AG08396 (cell line): ENCODE measurements at places on chromosomes 3 and 15.
A peak's percentile ranks its signal among the peaks of the same experiment; 100 is the strongest.

DNA sequence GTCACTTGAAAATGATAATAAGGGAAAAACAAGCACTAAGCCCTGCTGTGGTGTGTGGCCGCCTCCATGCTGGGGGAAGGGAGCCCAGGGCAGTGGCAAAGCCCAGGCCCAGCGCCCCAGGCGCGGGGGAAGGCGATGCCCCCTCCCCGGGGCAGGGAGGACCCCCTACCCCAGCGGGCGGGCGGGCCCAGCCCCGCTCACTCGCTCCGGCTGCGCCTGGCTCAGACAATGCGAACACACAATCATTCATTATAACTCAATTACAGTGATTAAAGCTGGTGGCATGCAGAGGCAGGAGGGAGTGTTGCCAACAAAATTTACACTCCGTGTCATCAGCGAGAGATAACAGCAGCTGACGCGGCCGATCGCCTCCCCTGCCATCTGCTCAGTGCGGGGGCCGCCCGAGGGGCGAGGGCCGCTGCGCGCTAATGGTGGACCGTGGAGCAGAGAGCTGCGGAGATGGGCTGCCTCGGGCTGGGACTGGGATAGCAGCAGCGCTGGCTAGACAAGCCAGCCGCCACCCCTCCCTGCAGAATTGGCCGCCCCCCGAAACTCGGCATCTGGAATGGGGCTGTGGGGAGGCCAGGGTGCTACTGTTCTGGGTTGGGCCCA is 64.1 kb downstream of the TLE3 start:
- peak; percentile 57 for DNase-seq

- DNase-seq = no peak
Observed at GRCh38 chr15:58378241-58379085, 53.3 kb upstream of the LIPC start.

- DNase-seq = no peak
Observed at GRCh38 chr3:122353893-122354401, 28.9 kb downstream of the CSTA start.

- no peak for DNase-seq
Observed at GRCh38 chr15:37086521-37086920, 13.8 kb downstream of the MEIS2 start.

GRCh38 chr15:95669146-95669922 is 661.2 kb upstream of the NR2F2 start:
- peak; percentile 20 for DNase-seq

- no peak for DNase-seq
Observed at GRCh38 chr3:177221744-177222143, 24.5 kb upstream of the TBL1XR1 start.

GRCh38 chr3:101926594-101927105 is 77.3 kb downstream of the NFKBIZ start:
- DNase-seq = no peak

DNA sequence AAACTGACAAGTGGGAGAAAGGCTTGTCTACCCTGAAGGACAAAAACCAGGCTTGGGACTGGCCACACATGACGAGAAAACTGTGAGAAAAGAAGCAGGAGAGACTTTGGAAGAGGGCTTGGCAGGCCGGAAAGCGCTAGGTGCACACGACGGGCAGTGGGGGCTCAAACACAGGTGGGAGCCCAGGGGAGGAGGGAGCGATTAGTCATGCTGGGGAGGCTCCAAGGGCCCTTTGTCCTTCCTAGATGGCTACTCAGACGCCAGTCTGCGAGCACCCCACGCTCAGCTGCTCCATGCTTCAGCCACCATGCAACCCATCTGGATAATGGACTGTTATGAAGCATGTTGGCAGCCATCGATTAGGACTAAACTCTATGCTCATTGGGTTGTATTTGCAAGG is 17.1 kb downstream of the LIPC start:
- no peak for DNase-seq

- DNase-seq = no peak
Observed at GRCh38 chr3:35338186-35338585, 301.1 kb upstream of the ARPP21 start.

- DNase-seq = no peak
Observed at GRCh38 chr15:35546511-35547381, 781 bp upstream of the DPH6 start.

DNA sequence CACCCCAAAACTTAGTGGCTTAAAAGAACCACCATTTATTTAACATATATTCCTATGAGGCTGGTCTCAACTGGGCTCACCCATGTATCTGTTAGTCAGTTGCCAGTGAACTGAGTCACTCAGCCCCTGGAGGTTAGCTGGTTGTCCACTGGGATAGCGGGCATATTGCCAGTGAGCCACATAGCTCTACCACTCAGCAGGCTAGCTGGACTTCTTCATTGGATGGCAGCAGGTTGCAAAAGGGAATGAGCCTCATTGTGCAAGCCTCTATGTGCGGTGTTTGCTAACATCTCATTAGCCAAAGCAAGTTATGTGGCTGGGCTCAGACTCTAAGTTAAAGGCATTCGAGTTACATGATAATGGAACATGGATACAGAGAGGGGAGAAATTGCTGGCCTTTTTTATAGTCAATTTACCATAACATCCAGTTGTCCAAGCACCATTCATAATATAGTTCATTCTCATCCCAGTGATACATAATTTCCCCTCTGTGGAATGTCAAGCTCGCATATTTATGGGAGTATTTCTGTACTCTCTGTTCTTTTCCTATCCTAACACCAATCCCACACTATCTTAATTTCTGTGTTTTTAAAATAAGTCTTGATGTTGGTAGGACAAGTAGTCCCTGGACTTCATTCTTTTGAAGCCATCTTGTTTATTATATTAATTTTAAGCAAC is 8.7 kb downstream of the BTD start:
- DNase-seq = peak; percentile 64

- no peak for DNase-seq
Observed at GRCh38 chr15:101446518-101447167, 42.9 kb downstream of the PCSK6 start.

DNA sequence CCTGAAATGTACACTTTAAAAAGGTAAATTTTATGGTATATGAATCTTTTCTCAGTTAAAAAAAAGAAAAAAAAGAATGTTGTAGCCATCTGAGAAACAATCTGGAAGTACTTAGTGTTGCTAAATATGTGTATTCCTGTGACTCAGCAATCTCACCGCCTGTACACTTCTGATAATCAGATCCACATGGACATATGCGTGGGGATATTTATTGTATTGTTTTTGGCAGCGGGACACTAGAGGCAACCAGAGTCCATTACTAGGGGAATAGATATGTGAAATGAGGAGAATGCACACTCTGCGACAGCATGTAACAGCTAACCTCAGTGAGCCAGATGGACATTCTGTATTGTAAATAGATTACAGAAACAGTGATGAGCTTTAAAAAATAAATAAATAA is 65.4 kb downstream of the AQP9 start:
- DNase-seq = peak; percentile 82

DNA sequence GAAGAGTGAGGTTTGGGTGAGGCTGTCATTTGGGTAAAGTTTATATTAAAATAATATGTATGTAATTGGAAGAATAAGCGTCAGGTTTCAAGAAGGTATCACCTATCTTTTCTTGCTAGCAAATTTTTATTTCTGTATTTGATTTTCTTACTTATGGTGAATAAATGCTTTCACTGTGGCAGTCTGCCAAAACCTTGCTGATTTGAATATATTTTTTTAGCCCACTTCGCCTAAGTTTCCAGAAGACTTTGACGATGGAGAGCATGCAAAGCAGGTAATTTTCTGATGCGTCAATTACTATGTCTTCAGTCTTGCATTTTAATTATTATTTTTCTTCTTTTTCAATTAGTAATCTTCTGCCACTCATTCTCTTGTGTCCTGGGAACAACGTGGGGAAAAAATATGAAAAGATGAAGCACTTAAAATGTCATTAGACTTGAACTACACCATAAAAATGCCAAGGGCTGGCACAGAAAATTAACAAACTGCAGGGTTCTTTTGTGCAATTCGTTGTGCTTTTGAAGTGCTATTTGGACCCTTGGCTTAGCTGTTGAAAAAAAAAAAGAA is 40.4 kb downstream of the SRP14 start:
- DNase-seq = no peak

DNA sequence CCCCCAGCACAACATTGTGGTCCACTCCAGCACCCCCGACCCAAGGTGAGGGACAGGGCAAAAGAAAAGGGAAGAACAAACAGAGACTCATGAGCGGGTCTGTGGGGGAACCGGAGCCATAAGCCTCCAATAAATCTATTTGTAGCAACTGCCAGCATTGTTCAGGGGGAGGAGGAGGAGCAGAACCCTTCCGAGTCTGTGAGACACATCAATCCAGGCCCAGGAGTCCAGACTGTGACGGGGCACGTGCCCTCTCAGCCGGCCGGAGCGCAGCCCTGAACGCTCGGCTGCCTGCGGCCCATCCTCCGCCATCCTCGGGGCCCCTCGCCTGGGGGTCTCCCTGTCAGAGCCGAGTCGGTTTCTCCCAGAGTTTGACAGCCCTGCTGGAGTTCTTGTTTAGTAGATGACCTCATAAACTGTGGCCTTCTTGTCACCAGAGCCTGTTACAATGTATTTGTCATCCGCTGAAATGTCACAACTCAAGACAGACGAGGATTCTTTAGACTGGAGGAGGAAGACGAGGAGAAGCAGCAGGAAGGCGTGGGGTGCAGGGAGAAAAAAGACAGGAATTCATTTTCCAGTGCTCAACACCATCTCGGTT is 47.9 kb downstream of the TLE3 start:
- no peak for DNase-seq

- no peak for DNase-seq
Observed at GRCh38 chr15:42053914-42054313, 33.1 kb upstream of the PLA2G4E start.

DNA sequence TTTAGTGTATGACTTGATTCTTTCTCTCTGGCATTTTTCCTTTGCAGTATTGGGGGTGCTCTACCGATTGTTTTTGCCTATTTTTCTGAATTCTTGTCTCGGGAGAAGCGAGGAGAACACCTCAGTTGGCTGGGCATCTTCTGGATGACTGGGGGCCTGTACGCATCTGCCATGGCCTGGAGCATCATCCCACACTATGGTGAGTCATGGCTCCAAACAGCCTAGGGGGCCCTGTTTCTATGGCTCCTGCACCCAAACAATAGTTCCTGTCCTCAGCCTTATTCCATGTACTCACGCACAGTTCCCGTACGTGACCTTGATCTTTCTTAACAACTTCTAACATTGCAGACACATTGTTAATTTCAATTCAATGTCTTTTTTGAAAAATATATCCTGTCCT is 152.3 kb downstream of the SV2B start:
- no peak for DNase-seq

DNA sequence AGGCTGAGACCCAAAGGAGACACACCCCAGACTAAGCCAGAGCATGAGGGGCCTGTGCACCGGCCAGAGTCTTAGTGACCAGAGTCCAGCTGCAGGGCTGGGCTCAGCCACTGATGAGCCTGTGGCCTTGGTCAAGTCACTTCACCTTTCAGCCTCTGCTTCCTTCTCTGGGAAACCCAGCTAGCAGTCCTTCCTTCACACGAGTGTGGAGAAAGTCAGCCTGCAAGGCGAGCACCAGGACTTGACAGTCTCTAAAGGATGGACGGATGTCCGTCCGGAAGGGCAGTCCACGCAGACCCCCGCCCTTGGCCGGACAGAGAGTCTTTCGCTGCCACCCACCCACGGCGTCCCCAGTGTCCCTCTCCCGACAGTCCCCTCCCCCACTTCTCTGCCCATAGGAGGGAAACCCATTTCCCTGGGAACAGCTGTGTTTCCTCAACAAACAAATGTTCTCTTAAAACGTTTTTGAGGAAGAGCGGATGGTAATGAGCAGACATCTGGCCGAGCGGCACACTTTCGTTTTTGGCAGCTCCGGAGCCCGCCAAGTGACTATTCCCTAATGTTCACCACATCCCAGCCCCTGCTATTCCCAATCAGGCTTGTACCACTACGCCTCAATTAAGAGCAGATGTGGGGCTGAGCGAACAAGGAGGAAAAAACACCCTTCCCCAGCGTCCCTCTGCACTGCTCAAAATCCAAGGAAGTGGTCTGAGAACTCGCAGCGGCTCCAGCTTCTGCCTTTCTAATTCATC is 129.1 kb upstream of the SMAD3 start:
- DNase-seq = peak; percentile 58

- DNase-seq = no peak
Observed at GRCh38 chr3:146343551-146343950, 92.6 kb upstream of the PLSCR4 start.

DNA sequence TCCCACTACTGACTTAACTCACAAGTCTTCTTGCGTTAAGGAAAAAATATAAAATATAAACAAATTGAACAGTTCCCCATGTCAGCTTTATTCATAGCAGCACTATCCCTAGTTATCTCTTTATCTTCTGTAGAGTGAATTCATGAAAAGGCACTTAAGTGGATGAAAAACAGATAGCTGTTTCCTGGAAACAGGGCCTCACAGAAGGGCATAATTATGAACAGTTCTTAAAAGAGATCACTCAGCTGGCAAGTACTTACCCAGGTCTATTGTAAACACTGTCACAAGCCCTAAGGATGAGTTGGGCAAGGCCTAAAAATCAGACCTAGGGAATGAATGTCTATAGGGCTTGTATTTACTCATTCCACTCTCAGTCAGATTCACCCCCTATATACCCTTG is 10.7 kb downstream of the MB21D2 start:
- no peak for DNase-seq

- DNase-seq = no peak
Observed at GRCh38 chr15:67359431-67360079, 105.0 kb downstream of the IQCH start.

GRCh38 chr15:79376383-79376782 is 55.8 kb upstream of the MINAR1 start:
- no peak for DNase-seq

DNA sequence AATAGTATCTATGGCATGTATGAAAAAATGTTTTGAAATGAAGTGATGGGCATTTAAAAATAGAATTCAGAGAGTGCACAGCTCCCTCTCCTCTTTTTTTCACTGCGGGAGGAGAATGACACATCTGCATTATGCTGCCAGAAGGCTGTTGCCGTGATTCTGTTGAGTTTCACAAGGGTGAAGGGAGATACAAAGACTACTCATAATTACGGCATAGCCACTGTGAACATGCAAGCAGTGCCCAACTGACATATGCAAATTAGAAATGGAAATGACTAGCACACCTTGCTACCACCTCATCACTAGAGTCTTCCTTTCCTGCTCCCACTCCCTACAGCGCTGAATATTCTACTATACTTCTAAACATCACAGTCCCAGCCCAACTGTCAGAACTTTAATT is 20.1 kb downstream of the IFT57 start:
- no peak for DNase-seq

DNA sequence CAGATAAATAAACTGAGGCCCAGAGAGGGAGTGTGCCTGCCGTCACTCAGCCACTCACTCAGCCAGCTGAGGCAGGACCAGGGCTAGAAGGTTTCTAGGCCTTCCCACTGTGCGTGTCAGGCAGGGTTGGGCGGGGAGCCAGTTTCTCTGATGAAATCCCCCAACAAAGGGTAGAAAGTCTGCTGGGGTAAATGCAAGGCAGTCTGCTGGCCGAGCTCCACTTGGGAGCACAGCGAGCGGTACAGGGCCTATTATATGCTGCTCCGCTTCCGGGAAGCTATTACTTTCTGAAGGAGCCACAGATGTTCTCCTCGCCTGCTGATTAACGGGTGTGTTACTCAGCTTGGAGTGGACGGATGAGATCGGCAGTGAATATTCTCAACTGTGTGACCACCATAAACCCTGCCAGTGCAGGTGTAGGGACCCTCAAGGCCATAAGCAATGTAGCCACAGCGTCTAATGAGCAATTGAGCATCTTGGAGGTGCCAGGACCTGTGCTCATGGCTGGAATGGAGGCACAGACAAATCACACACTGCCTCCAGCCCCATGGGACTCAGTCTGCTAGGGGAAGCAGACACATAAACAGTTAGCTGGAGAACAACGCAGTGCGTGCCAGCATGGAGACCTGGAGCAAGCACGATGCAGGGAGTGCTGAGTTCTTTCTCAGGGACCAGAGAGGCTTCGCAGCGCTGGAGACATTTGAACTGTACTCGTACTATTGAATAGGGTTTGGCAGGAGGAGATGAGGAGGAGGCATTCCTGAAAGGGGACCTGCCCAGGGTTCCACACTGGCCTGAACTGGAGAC is 42.1 kb downstream of the CORO2B start:
- peak; percentile 89 for DNase-seq
